ENCODE measurements at places on chromosomes 1 and 21. TPM values are rescaled to one million over a fixed set of nuclear protein-coding genes. Genes with fewer than 3 reads are reported as not detected.
A peak's percentile ranks its signal among the peaks of the same experiment; 100 is the strongest.

DNA sequence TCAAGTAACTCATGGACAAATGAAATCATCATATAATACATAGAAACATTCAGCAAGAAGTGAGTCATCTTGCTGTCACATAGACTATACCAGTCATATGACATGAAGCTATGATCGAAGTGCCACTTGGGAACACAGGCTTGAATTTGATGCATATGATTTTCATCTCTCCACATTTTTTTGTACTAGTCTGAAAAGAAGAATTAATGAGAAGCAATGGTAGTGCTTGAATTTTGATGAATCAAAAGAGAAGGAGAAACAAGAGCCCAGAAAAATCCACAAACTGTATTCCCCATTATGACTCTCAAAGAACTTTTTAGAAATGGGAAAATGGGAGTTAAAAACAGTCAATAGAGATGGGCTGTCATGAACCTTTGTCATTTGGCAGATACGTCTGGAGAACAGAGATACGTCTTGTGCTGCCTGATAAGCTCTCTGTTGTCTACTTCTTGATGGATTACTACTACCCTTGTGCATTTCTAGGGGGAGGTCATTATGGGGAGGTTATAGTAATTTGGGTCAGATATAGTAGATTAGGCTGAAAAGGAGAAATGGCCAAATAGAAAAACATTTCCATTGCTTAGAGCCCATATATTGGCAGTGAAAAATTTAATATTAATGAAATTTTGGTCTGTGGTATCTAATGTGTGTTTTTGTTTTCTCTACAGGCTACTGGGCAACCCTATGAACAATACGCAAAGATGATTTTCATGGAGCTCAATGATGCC, 8.0 kb upstream of the LEPR start:
- no peak for DNase-seq

GRCh38 chr21:26810266-26810665, 34.9 kb downstream of the ADAMTS1 start:
- no peak for DNase-seq

GRCh38 chr1:22584001-22584562, 20.8 kb downstream of the EPHA8 start:
- peak; percentile 28 for DNase-seq

SMIM11 gene
- 1.9 TPM for total RNA-seq

ERI3 gene
- total RNA-seq: 50.0 TPM

Data from fibroblast of the aortic adventitia (primary cell).